ENCODE measurements at places on chromosomes 1 and 21.
A peak's percentile ranks its signal among the peaks of the same experiment; 100 is the strongest.

- DNase-seq: peak; percentile 13
These were observed 27.2 kb upstream of the MAN1A2 start for GRCh38 chr1:117339866-117340700.

GRCh38 chr21:35179990-35180540, 131.0 kb upstream of the RUNX1 start:
- DNase-seq: no peak

GRCh38 chr21:32330784-32331311, 32.2 kb downstream of the MRAP start:
- DNase-seq: no peak

DNA sequence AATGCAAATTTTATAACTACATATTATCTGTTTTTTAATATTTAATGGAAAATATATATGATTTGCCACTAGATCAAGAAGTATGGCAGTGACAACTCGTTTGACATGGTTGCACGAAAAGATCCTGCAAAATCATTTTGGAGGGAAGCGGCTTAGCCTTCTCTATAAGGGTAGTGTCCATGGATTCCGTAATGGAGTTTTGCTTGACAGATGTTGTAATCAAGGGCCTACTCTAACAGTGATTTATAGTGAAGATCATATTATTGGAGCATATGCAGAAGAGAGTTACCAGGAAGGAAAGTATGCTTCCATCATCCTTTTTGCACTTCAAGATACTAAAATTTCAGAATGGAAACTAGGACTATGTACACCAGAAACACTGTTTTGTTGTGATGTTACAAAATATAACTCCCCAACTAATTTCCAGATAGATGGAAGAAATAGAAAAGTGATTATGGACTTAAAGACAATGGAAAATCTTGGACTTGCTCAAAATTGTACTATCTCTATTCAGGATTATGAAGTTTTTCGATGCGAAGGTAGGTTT, 556 bp downstream of the IFI44 start:
- DNase-seq: no peak

- peak; percentile 39 for DNase-seq
These were observed at the start of gene S100A10 for GRCh38 chr1:151993734-151994496. Gene S100A10, minus strand, starts transcription at chr1:151993859. Its CDS starts 7,629 bp downstream, at chr1:151986230.

DNA sequence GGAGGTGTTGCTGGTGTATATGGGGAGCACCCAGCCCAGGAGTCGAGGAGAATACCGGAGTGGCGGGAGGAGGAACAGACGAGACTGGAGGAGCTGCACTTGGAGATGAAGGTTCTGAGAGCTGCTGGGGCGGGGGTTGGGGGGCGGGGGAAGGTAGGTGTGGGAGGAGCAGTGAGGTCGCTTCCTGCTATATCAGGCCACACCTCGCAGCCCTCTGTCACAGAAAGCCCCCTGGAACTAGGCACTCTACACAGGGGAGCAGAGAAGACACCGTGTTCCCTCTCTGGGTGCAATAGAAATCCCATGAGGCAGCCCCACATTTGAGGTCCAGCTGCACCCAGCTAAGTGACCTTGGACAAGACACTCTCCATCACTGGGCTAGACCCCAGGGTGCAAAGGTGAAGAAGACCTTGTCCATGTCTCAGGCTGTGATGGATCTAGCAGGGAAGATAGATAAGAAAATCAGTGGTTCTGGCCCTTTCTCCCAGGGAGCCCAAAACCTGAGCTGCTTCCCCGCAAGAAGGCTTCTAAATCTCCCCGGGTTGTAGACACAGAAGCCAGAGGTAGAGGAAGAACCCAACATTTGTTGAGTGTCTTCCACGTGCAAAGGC, 155.8 kb upstream of the EDN2 start:
- DNase-seq: no peak

DNA sequence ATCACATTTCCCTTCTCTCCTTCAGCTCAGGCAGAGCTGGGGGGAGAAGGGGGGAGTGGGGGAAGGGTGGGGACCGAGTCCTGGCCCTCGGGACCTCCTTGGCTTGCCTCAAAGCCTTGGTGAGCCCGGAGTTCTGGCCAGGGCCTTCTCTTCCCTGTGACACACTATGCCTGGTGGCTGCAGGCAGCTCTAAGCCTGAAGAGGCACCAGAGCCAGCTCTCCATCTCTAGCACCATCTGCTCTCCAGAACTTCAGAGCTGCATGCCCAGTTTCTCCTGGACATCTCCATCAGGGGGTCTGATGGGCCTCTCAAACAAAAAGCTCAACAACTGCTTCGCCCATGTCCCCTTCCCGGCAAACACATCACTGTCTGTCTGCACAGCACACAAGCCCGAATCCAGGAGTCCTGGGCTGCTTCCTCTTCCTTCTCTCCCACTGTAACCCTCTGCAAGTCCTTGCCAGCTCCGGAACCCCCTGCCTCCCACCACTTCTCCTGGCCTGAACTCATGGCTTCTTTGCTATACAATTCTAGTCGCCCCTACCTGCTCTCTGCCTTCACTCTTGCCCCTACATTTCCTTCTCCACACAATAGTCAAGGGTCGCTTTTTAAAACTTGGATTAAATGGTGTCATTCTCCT, 26.5 kb downstream of the KIAA1614 start:
- no peak for DNase-seq

GRCh38 chr1:41367288-41367642, 6.0 kb downstream of the FOXO6 start:
- no peak for DNase-seq

DNA sequence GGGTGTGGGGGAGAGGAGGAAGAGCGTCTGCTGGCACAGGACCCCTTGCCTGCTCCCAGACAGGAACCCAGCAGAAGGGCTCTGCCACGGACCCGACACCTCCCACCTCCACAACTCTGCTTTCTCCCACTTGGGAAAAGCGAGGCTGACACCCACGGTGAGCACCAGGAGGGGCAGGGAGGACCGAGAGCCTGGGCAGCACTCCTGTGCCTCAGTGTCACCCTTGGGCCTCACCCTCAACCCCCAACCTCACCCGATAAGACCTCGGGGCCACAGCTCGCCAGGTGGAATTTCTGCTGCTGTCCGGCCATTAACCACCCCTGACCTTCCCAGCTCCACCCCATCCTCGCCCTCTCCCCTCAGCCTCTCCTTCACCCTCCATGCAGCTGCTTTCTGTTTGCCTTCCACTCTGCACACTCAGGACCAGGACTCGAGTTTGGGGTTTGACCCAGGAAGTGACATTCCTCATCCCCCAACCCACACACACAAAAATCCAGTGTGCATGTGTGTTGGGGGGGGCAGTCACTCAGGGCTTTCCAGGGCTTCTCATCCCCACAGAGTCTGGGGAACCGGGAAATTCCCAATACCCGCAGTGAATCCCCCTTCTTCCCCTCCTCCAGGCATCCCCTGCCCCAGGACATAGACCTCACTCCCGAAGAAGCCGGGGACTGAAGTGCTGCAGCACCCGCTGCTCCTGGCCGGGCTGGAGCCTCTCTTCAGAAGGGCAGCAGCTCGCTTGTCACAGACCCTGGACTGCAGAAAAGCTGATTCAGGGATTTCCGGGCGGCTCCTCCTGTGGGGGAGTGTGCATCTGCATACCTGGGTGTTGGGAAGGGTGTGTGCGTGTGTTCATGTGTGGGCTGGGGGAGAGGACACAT, 65.8 kb downstream of the SYT2 start:
- no peak for DNase-seq

DNA sequence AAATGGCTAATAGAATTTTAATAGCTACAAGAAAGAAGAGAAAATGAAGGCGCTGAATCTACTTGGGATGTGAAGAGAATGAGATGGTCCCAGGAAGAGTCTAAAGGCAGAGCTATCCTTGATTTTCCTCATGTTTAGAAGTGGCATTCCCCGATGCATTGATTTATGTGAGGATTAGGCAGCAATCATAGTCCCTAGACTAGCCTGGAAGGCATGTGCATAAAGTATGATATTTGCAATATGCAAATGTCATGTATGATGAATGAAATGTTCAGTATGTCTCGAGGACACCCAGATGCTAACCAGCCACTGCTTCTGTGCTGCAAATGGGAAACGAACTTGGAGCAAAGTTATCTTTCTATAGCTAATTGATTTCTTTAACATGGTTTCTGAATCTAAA, 641.5 kb upstream of the PLXNA2 start:
- DNase-seq: no peak

DNA sequence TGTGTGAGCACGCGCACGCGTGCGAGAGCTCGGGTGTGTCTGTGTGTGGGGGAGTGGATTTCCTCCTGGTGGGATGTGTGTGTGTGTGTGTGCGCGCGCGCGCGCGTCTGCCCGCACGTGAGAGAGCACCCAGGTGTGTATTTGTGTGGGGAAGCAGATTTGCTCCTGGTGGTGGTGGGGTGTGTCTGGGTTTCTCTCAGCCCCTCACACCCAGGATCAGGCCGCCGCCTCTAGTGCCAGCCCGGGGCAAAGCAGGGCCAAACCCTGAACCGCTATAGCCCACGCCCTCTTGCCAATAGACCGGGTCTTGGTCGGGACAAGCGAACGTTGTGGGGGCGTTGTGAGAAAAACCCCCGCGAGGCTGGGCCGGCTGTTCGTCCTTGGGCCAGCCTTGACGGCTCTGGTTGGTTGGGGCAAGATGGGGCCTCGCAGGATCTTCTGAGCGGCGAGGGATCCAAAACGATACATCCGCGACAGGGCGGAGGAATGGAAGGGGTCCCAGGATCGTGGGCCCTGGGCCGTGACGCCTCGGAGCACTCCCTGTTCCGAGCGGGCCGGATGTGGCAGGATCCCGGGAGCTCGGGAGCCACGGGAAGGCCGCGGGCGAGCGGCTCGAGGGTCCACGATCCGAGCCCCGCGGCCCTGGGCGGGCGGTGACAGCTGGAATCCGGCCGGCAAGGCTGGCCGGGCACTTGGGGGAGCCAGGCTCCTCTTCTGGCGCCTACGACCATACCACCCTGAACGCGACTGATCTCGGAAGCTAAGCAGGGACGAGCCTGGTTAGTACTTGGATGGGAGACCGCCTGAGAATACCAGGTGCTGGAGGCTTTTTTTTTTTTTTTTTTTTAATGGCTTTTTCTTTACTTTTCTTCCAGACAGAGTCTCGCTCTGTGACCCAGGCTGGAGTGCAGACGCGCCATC, 68.2 kb downstream of the RNF187 start:
- DNase-seq: no peak

DNA sequence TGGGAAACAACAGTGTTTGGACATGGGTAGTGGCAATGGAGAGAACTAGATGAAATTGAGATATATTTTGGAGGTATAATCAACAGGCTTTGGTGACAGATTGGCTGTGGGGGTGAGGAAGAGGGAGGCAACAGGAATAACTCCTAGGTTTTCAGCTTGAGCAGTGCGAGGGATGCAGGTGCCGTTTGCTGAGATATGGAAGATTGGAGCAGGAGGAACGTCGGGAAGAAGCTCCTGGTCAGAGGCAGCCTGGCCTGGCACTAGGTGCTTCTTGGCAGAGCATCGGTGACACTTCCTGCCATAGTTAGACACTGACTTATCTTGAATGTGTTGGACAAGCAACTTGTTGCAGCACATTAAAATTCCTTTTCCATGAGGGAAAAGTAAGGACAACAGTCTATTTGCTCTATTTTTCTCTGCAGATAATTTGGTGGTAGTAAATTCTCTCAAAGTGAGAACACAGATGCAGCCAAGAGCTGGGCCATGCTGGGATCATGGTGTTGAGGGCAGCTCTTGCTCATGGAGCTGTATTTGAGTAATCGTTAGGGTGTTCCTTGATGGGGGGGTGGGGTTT, 21.5 kb upstream of the MYSM1 start:
- no peak for DNase-seq

GRCh38 chr21:40531431-40532110, 315.4 kb downstream of the DSCAM start:
- DNase-seq: no peak

DNA sequence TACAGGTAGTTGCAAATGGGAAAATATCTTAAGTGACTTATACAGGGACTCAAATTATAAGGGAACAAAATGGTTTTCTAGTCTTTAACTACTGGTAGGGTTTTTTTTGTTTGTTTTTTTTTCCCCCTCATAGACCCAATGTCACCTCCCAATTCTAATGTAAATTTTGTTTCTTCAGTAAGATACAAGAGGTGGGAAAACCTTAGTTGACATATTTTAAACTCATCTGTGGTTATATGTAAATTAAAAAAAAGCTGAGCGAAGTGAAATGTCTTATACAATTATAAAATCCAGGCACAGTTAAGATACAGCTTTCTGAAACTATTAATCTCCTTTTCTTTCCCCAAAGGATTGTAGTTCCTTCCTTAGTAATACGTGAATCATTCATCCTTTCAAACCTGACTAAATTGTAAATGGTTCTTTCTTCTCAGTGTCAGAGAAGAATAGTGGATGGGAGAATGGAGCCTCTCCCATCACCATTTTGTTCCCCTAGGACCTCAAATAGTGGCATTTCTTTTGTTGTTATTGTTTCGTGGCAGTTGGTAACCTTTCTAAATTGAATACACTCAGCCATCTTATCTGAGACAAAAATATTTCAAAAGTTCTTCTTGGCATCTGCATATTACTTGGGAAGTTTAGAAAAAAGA, 11.2 kb downstream of the TSEN15 start:
- no peak for DNase-seq

GRCh38 chr1:114462341-114462740, 48.7 kb downstream of the TRIM33 start:
- DNase-seq: no peak

- DNase-seq: no peak
These were observed 4.4 kb upstream of the CTTNBP2NL start for GRCh38 chr1:112391603-112391940.

DNA sequence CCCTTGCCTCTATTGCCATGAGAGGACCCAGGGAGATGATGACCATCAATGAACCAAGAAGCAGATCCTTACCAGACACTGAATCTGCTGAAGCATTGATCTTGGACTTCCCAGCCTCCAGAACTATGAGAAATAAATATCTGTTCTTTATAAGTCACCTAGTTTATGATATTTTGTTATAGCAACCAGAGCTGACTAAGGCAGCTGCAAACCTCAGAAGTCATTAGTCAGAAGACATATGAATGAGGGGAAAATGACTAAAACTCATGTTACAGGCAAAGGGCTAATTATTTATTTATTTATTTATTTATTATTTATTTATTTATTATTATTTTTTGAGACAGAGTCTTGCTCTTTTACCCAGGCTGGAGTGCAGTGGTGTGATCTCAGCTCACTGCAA, 321.1 kb downstream of the TGFB2 start:
- no peak for DNase-seq

DNA sequence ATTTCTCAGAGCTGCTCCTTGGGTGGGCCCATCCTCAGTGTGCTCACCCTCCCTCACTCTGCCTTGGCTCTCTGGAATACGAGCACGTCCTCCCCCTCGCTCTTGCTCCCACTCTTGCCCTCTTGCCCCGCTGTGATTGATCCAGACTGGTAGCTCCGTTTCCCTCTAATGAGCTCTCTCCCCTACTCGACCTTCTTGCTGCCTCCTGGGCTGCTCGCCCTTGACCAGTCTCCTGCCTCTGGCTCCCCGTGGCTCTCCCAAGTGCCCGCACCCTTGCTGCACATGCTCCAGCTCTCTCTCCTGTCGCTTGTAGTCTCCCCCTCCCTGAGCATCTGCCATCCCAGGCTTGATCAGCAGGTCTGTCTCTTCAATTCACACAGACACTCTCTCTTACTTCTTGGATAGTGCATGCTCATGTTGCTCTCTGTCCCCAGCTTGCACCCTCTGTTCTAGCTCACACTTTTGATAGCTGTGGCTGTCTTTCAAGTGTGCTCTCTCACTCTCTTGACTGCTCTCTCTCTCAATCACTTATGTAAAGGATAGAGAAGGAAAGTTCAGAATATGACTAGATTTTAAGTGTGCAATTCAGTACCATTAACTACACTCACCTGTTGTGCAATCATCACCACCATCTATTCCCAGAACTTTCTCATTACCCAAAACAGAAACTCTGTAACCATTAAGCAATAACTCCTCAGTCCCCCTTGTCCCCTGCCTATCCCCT, 51.1 kb downstream of the PHC2 start:
- DNase-seq: no peak

- no peak for DNase-seq
These were observed 214.7 kb downstream of the SDCCAG8 start for GRCh38 chr1:243470502-243470901.

- no peak for DNase-seq
These were observed 672.9 kb upstream of the PTBP2 start for GRCh38 chr1:96048572-96049212.

Measured in NCI-H510A (cell line).